CD8-positive, alpha-beta memory T cell (primary cell): ENCODE measurements at places on chromosomes 2 and 18.

DNA sequence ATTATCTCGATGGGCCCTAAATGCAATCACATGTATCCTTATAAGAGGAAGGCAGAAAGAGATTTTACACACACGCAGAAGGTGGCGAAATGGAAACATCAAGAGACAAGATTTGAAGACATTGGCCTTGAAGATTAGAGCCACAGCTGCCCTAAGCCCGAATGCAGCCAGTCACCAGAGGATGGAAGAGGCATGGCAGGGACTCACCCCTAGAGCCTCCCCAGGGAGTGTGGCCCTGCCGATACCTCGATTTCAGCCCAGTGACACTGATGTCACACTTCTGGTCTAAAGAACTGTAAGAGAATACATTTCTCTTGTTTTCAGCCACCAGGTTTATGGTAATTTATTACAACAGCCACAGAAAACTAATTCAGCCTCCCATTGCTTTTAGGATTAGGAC lies 17.4 kb downstream of the TTC39C start:
- no peak for DNase-seq

GRCh38 chr2:29475499-29475898 lies 360.3 kb downstream of the CLIP4 start:
- no peak for DNase-seq

DNA sequence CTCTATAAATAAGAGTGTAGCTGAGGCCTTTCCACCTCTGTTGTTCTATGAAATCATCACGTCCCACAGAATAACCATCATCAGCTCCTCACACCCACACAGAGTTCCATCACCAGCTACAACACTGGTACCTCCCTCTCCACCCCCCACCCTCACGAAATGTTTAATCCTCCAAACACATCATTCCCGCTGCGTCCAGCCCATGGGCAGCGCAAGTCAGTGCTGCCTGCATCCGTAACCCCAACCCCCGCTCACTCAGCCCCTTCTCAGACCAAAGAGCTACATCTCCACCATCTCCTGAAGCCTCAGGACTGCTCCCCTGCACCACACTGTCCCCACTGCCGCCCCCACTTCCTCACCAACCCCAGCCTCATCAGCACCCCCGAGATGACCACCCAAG lies 19.4 kb downstream of the DNMT3A start:
- no peak for DNase-seq

GRCh38 chr2:181384923-181385322 lies 72.3 kb upstream of the ITGA4 start:
- DNase-seq, result no peak

- DNase-seq, result no peak
These were observed 33.6 kb downstream of the PLCL1 start for GRCh38 chr2:197838036-197838435.

DNA sequence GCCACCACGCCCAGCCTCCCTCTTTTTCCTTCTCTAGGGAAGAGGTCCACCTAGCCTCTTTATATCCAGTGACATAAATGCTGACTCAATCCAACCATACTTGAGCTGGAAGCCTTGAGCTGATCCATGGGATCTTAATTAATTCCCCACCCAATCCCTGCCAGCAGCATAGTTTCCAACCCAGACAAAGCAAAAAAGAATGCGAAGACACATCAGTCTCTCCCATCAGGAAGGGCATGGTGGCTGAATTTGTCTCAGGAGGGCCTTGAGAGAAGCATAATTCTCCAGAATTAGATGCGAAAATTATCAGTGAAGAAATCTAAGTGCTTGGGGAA lies 22.5 kb downstream of the CASP10 start:
- DNase-seq, result no peak

DNA sequence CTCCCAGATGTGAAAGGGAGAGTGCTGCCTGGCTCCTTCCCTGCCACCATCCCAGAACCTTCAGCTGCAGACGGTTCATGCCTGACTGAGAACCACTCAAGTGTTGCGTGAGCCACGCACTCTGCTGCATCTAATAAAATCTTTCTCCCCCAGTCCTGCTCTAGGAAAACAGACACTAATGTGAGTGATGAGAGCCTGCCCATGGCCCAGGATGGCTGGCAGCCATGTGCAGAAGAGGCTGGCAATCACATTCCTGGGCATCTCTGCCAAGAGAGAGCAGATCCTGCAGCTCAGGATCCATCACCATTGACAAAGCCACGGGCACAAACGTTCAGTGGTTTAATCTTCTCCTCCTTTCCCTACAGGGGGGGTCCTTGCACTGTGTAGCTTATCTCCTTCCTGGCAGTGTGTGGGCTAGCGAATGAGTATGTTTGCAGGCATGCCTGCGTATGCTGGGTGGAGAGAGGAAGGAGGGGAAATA lies 477.5 kb downstream of the SLC4A3 start:
- no peak for DNase-seq

DNA sequence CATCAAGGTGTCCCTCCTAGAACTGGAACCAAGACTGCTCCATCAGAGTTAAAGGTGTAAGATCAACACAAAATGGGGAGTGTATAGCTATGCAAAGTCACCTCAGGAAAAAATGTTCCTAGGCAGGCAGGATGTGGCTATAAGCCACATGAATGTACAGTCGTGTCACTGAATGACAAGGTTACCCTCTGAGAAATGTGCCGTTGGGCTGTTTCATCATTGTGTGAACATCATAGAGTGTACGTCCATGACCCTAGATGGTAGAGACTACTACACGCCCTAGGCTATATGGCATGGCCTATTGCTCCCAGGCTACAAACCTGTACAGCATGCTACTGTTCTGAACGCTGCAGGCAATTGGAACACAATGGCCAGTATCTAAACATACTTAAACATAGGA lies 24.5 kb downstream of the TYMS start:
- no peak for DNase-seq
